B cell (primary cell): ENCODE measurements at places on chromosomes 12 and 14. TPM values are rescaled to one million over a fixed set of nuclear protein-coding genes. Genes with fewer than 3 reads are reported as not detected.
A peak's percentile ranks its signal among the peaks of the same experiment; 100 is the strongest.

OTX2 gene
- polyA plus RNA-seq: not detected in 2 replicates

ART4 gene
- polyA plus RNA-seq: not detected in 2 replicates

RGS6 gene
- 0.04 and 0.07 TPM in 2 replicates for polyA plus RNA-seq

TTLL5 gene
- polyA plus RNA-seq: 10.9 and 11.2 TPM in 2 replicates

PWP1 gene
- polyA plus RNA-seq: 63.5 and 132 TPM in 2 replicates

OVCH1 gene
- not detected in 2 replicates for polyA plus RNA-seq

EML5 gene
- polyA plus RNA-seq: 1.7 and 2.6 TPM in 2 replicates

HAL gene
- polyA plus RNA-seq: 1.3 and 2.0 TPM in 2 replicates

CCDC184 gene
- polyA plus RNA-seq: 1.4 and 1.6 TPM in 2 replicates

ARMH4 gene
- polyA plus RNA-seq: not detected in 2 replicates

- H3K4me3 ChIP-seq: no peak overlapping the region
- H3K27me3 ChIP-seq: no peaks in the 10 kb centered on the region
- H3K4me1 ChIP-seq: no peaks in the 10 kb centered on the region
- H3K36me3 ChIP-seq: no peaks in the 10 kb centered on the region
- DNase-seq: no peak
- H3K27ac ChIP-seq: no peak overlapping the region
Observed at GRCh38 chr12:119804011-119804641, 73.0 kb downstream of the CIT start.

DNA sequence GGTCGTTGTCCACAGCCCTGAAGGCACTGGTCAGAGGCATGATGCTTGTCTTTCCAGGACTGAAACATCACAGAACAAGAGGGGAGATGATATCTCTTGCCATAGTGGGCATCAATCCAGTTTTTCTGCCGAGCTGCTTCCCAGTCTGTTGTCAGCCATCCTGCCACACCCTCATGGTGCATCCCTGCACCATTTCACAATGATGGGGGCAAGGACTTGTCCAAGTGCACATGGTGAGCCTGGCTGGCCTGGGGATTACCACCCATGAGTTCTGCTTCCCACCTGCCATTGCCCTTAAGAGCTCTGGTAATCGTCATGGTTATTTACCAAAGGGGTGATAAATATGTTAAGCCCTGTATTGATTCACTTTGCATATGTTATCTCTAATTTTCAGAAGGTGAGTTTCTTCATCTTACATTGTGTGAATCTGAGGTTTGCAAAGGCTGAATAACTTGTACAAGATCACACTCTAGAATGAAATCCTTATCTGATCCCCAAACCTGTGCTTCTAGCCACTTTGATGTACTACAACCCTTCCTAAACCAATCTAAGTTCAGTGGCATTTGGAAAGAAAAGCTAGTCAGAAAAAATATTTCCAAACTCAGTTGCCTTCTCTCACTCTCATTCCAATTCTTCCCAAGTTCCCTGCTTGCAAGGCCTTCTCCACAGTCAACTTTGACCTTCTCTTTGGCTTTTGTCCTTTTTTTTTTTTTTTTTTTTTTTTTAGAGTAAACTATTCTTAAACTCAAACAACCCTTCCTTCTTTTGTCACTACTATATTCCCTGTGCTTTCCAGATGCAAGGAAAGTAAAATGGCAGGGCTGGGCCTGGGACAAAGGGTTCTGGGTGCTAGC, 2.3 kb downstream of the AVIL start:
- no peaks in the 10 kb centered on the region for H3K27me3 ChIP-seq
- no peak overlapping the region for H3K27ac ChIP-seq
- no peak overlapping the region for H3K4me3 ChIP-seq
- H3K4me1 ChIP-seq: no peaks in the 10 kb centered on the region
- peaks cover 4% of the 10 kb centered on the region for H3K36me3 ChIP-seq

DNA sequence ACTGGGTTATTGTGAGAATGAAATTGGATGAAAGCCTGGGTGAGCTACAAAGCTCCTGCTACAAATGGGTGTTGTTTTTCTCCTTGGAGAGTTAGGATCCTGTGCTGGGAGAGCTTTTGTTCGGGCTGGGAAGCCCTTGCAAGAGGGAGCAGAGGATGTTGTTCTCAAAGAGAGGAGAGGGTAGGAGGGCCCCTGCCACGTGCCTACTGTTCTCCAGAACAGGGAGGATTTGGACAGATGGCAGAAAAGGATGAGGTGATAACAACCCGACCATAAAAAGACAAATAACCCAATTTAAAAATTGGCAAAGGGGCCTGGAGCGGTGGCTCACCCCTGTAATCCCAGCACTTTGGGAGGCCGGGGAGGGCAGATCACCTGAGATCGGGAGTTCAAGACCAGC, 68.8 kb downstream of the GALNT16 start:
- H3K4me3 ChIP-seq: no peak overlapping the region
- no peak for DNase-seq
- H3K27me3 ChIP-seq: no peaks in the 10 kb centered on the region
- no peaks in the 10 kb centered on the region for H3K36me3 ChIP-seq

GRCh38 chr12:9868311-9868801, 798 bp downstream of the CLEC2B start:
- H3K4me3 ChIP-seq: peak overlapping the region; percentile 66
- peak; percentile 45 for DNase-seq
- no peaks in the 10 kb centered on the region for H3K36me3 ChIP-seq
- peak overlapping the region; percentile 90 for H3K27ac ChIP-seq

DNA sequence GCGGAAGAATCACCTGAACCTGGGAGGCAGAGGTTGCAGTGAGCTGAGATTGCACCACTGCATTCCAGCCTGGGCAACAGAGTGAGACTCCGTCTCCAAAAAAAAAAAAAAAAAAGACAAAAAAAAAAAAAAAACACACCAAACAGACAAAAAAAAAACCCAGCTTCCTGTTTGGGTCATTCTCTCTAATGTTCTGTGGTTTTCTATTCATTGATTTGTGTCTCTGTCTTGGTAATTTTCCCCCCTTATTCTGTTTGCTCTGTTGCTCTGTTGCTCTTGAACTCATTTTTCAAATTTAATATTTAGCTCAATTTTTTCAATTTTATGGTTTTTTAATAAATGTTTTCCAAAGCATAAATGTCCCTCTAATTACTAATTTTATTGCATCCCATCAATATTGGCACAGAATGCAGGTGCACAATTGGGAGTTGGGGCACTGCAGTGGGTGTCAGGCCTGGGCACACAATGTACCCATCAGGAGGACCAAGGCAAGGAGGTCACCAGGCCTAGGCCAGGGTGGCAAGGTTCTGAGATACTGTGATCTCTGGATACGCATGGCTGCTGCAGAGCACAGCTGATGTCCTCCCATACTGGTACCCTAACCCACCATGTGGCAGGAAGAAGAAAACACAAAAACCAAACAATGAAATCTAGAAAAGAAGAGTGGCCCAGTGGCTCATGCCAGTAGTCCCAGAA, 8.0 kb upstream of the GNPTAB start:
- H3K36me3 ChIP-seq: no peaks in the 10 kb centered on the region
- peaks cover 18% of the 10 kb centered on the region for H3K4me1 ChIP-seq
- no peak overlapping the region for H3K4me3 ChIP-seq
- no peaks in the 10 kb centered on the region for H3K27me3 ChIP-seq
- no peak overlapping the region for H3K27ac ChIP-seq
- peak; percentile 46 for DNase-seq

DNA sequence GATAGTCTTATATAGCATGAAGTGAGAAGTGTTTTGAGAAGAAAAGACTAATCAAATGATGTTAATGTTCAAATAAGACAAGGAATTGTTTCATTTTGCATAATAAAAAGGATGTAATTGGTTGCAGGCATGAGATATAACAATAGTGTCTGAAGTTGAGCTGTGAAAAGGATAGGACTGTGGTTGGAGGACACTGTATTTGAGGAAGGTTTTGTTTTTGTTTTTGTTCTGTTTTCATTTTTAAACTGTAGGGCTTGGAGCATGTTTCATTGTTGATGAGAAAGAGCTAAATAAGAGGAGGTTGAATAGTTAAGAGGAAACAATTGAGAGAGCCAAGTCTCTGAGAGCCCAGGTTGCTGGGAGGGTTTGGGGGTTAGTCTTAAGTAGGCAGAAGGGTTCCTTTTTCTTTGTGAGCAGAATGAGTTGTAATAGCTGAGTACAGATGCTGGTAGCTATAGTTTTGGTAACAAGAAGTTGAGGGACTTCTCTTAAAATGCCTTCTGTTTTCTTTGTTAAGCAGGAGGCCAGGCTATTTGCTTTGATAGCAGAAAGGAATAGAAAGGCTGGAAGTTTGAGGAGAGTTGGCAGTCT, 58.4 kb downstream of the CCDC91 start:
- no peak overlapping the region for H3K27ac ChIP-seq
- peaks cover 33% of the 10 kb centered on the region for H3K4me1 ChIP-seq
- H3K27me3 ChIP-seq: no peaks in the 10 kb centered on the region

GRCh38 chr14:20971705-20972021, 16.4 kb downstream of the RNASE2 start:
- H3K27ac ChIP-seq: no peak overlapping the region
- no peak for DNase-seq
- H3K4me1 ChIP-seq: peaks cover 14% of the 10 kb centered on the region
- H3K27me3 ChIP-seq: peaks cover 15% of the 10 kb centered on the region
- H3K4me3 ChIP-seq: peak overlapping the region; percentile 64

DNA sequence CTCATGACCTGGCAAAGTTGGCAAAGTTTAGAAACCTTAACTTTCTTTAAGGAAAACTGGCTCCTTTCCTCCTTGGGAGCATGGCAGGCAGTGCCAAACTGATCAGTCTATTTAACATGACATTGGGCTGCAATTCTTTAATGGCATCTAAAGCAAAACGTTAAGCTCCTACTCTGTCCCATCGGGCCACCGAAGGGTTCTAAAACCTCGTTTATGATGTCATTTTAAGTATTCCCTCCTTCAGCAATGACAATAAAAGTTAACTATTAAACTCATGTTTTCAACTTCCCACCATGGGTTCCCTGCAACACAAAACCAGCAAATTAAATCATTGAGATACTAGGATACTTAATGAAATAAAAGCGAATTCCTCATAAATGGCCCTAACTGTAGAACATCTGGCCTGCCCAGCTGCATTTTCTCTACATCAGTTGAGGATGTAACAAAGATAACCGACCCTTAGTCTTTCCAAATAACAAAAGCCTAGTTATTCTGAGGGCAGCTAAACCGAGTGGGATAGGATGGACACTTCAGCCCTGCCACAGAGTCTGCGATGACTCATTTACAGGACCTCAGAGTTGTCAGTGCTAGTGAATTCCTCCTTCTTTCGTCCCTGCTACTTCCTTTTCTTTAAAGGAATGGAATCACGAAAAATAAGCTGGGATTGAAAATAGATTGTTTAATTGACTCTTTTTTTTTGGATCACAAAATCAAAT, 34.5 kb upstream of the RIC8B start:
- no peak overlapping the region for H3K27ac ChIP-seq
- H3K4me1 ChIP-seq: no peaks in the 10 kb centered on the region
- no peak overlapping the region for H3K4me3 ChIP-seq
- DNase-seq: no peak
- no peaks in the 10 kb centered on the region for H3K36me3 ChIP-seq

DNA sequence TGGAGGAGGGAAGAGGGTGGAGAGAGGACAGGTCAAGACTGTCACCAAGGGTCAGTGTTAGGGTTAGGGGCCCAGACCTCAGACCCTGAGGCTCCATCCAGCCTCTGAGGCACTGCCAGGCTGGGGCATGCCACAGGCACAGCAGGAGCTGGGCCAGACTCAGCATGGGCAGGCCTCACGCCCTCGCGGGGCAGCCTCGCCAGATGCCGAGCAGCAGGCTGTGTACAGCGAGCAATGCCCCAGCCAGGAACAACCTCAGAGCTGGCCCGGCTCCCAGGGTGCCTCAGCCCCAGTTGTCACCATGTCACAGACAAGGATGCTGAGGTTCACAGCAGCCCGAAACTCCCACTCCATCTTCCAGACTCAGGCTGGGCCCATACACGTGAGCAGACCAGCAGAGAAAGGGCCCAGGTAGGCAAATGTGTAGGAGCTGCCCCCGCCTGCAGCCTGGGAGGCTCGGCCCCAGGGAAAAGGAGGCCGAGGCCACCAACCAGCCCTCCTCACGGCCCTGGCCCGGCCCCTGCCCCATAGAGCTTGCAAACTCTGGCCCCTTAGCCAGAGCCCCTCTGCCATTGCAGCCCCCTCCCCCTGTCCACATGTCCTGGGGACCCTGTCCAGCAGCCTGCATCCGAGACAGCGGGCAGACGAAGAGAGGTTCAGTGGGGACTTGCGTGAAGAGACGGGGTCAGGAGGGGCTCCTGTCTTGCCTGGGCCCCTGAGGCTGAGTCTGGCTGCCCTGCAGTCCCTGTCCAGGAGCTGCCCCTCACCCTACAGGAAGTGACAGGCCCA, 7.5 kb downstream of the C14orf180 start:
- H3K27ac ChIP-seq: no peak overlapping the region
- no peak for DNase-seq
- no peaks in the 10 kb centered on the region for H3K36me3 ChIP-seq
- H3K27me3 ChIP-seq: peaks cover 2% of the 10 kb centered on the region
- H3K4me3 ChIP-seq: no peak overlapping the region

- DNase-seq: no peak
- no peak overlapping the region for H3K4me3 ChIP-seq
- H3K27me3 ChIP-seq: peaks cover 53% of the 10 kb centered on the region
- no peaks in the 10 kb centered on the region for H3K36me3 ChIP-seq
- peaks cover 2% of the 10 kb centered on the region for H3K4me1 ChIP-seq
Observed at GRCh38 chr12:114678028-114678427, 5.9 kb downstream of the TBX3 start.

DNA sequence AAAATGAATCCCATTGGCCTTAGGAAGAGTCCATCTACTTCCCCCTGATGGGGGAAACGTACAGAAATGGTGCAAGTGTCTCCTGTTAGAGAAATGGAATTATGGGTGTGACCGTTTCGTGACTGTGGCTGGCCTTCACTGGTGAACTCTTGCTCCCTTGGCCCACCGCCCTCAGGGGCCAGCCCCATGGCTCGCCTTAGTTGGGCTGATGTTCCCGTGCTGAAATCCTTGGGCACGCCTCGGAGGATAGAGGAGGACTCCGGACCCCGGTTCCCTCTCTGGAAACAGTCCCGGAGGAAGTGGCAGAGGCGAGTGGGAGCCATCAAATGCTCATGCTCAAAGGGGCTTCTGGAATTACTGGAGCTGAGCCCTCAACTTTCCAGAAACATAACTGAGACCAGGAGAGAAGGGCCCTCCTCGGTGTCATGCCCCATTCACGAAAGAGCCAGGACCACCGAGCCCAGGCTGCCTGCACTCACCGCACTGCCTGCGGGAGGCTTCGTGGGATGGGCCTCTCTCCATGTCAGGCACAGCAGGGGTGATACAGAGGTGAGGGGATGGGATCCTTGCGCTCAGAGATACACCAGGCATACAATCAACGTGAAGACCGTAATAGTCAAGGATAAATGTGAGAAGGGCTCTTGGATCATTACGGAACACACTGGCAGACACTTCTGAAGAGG, 10.1 kb upstream of the CACNA2D4 start:
- DNase-seq: no peak
- H3K4me3 ChIP-seq: no peak overlapping the region
- no peaks in the 10 kb centered on the region for H3K36me3 ChIP-seq
- H3K4me1 ChIP-seq: peaks cover 64% of the 10 kb centered on the region
- H3K27ac ChIP-seq: no peak overlapping the region

- no peaks in the 10 kb centered on the region for H3K27me3 ChIP-seq
- no peaks in the 10 kb centered on the region for H3K36me3 ChIP-seq
- no peak for DNase-seq
- H3K4me1 ChIP-seq: no peaks in the 10 kb centered on the region
- no peak overlapping the region for H3K27ac ChIP-seq
Observed at GRCh38 chr14:78697341-78697740, 527.2 kb downstream of the NRXN3 start.
